Left lobe of liver (tissue), 2 donors: ENCODE measurements at places on chromosomes 7 and 10.

DNA sequence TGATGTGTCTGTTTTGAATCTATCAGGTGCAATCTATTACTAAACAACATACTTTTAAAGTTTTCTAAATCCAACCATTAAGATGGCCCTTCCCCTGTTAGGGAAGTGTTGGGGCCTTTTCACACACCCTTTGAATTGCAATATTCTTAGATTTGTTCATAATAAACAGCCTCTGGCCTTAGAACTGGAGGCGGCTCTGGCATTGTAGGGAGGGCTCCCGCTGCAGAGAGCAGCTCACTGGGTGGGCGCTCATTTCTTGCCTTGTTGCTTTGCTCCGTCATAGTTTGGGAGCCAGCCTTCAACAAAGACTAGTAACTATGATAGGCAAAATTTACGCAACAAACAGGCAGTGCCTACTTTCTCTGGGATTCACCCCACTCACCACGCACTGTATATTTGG lies 4.2 kb upstream of the HOXA10 start:
- no peak for DNase-seq

DNA sequence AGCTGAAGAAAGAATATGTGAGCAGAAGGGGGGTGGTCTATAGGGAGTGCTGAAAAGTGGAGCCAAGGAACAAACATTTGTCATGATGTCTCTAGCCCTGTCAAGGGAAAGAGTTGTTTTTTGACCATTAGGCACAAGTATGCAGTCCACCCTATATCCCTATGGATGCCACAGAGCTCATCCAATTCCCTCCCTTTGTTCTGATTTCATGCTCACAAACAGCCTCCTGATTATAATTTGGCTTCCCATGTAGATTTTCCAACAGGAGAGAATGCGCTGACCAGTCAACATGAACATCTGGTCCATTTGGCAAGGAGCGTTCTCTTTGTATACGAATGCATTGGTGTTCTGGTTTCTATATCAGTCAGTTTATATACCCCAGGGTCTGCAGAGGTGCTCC lies 12.1 kb upstream of the CEP41 start:
- no peak for DNase-seq

GRCh38 chr7:47452295-47452694 lies 129.6 kb downstream of the TNS3 start:
- no peak for DNase-seq

DNA sequence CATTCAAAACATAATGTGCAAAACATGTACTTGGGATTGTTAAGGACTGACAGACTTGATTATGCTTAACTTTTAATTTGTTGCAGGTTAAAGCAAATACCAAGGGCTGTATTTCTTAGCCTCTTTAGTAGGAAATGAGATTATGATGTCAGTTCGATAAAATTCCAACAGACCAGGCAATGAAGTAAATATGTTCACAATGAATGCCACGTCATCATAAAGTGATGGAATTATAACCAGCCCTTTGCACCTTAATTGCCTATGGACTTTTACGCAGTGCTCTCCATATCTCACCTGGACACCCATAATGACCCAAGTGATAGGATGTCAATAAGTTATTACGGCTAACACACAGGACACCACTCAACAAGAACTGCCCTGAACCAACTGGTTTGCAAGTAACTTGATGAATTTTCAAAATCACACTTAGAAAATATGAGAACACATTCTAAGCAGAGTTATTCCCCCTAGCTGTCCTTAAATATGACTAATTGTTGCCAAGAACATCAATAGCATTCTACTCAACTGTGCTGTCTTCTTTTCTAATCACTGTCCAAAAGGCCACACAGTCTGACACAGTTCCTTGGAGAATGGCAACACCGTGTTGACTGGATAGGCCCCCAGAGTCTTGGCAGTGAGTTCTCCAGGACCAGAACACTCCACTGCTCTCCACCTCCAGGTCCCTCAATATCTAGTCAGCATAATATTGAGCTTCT lies 115.0 kb downstream of the CHCHD3 start:
- DNase-seq: no peak

GRCh38 chr7:117592011-117592635 lies 112.3 kb downstream of the CFTR start:
- DNase-seq: no peak

DNA sequence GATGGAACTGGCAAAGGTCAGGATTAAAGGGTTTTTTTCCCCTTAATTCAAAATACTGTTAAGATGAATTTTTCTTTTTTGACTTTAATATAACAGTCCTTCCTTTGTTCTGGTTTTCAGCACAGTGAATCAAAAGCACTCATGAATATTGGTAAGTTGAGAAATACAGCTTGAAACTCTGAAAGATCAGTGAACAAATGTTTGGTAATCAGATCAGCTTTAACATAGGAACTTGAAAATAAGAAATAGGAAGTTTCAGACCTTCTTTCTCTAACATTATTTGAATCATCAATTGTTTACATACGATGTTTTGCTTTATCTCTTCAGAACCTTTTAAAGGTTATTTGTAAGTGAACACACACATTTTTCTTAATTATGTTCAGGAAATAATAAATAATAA lies 90.5 kb downstream of the SGMS1 start:
- DNase-seq: no peak
